CD14-positive monocyte (primary cell): ENCODE measurements at places on chromosomes 2 and 18. TPM values are rescaled to one million over a fixed set of nuclear protein-coding genes. Genes with fewer than 3 reads are reported as not detected.

GRCh38 chr18:6397931-6398566 is 16.7 kb downstream of the L3MBTL4 start:
- no peak for DNase-seq

- no peak for DNase-seq
Measured at GRCh38 chr2:205321231-205321630, 361.1 kb upstream of the NRP2 start.

- DNase-seq: no peak
Measured at GRCh38 chr2:83471655-83472054, 987.4 kb downstream of the SUCLG1 start.

PRKAG3 gene
- polyA plus RNA-seq: not detected

IL36RN gene
- not detected for polyA plus RNA-seq
